Stimulated activated CD4-positive, alpha-beta T cell treated with anti-CD3 and anti-CD28 coated beads, Interleukin-1b, Interleukin-23, amount 100 ng/mL, for 4 hours (primary cell): ENCODE measurements at places on chromosomes 12 and 14.

DNA sequence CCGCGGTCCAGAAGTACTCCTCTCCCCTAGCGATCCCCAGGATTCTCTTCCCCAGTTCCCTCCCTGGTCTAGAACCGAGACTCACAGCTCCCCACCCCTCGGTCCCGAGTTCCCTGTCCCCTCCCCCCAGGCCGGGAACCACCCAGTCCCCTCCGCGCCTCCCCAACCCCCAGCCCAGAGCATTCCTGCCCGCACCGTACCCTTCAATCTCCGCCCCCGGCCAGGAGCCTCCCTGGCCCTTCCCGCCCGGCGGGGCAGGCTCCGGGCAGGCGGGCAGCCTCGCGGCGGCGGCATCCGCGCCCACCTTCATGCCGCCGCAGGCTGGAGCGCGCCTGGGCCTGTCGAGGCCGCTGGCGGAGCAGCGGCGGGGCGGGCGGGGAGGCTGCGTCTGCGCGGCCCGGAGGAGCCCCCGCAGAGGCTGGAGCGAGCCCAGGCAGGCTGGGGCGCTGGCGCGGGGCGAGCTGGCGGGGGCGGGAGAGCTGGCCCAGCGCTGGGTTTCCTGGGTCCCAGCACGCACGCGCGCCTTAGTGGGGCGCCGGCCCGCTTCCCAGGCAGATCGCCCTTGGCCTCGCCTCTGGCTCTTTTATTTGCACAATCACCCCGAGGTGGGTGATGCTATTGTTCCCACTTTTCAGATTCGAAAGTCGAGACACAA lies 22.2 kb upstream of the GPR132 start:
- no peak for DNase-seq

- DNase-seq = no peak
Measured at GRCh38 chr14:20723488-20723887, 22.2 kb upstream of the EDDM3A start.

- no peak for DNase-seq
Measured at GRCh38 chr14:32623300-32624093, 294.4 kb downstream of the AKAP6 start.

DNA sequence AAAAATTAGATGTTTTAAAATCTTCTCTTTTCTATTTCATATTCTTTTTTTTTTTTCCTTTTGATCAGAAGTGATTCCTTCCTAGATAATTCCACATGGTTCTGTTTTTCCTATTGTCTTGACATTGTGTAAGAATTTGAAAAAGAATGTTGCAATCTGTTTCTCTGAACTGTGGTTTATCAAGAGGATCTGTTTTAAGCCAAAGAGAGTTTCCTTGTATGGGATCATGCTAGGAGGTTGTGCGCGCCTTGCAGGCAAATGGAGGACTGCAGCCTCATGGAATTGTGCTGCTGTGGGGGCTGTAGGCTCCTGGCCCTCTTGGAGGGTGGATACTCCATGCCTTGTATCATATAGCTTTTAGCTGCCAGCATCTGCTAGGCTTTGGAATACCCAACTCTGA lies 43.3 kb upstream of the MBIP start:
- no peak for DNase-seq

GRCh38 chr12:75366629-75367028 lies 24.3 kb upstream of the GLIPR1L2 start:
- no peak for DNase-seq

DNA sequence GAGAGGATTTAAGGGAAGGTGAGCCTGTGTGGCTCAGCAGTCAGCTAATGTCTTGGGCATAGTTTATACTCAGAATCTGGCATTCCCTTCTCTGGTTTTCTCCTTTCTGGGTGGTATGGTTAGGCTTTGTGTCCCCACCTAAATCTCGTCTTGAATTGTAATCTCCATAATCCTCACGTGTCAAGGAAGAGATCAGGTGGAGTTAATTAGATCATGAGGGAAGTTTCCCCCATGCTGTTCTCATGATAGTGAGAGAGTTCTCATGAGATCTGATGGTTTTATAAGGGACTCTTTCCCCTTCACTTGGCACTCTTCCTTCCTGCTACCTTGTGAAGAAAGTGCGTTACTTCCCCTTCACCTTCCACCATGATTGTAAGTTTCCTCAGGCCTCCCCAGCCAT lies 169.8 kb upstream of the PELI2 start:
- DNase-seq = no peak

DNA sequence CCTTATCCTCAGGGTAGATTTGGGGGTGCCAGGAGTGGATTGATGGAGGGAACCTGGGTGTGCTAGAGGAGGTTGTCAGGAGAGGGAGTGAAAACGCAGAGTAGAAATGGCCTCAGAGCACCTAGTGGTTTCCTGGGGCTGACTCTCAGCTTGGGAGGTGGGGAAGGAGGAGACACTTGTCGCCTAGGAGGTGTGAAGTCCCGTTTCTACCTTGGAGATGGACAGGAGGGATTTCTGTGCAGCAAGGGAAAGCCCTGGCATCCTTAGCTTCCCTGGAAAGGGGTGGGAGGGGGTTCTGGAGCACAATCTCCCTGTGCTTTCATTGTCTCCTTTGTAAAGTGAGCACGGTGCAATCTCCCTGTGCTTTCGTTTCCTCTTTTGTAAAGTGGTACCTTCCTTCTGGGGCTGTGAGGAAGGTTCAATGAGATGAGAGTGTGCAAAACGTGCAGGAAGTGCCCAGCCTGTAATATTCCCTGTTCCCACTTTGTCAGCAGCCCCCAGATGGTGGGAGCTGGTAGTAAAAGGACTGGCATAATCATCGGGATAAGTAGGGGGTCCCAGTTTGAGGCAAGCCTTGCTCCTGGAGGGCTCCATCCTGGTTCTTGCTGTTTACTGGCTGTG lies 1.6 kb downstream of the OAS3 start:
- DNase-seq = no peak

DNA sequence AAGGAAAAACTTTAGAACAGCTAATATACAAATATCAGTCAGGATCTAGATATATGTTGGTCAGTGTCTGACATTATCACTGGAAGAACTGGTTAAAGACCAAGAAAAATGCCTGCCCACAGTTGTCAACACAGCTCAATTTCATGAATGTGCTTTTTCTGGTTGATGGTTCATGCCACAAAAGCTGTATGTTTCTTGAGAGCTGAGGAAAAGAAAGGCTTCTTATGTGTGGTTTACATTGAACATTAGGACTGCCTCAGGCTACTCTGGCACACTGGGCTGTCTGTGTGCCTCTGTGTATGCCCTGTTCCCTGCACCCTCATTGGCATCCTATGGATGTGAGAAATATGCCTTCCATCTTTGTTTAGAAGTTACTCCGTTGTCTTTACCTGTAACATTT lies 218.8 kb upstream of the RGS6 start:
- no peak for DNase-seq

GRCh38 chr14:44956866-44957265 lies 4.9 kb downstream of the KLHL28 start:
- no peak for DNase-seq

GRCh38 chr12:51320311-51320694 lies 3.7 kb downstream of the BIN2 start:
- no peak for DNase-seq

GRCh38 chr12:65372574-65372973 lies 94.1 kb downstream of the MSRB3 start:
- DNase-seq = no peak

DNA sequence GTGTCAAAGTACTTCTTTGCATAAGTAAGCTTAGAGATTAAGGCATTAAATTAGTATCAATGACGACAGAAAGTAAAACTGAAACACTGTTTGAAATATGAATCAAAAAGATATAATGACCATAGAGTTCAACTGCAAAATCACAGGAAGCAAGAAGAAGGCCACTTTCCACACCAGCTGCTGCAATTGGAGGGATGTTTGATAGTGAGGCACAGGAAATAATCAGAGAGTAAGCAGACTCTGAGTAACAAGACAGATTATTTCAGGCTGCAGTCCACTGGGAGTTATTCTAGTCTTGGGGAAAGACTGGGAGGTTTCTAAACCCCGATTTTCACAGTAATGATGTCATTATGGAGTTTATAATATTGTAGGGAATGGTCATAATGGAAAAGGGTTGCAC lies 12.9 kb downstream of the MDGA2 start:
- no peak for DNase-seq

DNA sequence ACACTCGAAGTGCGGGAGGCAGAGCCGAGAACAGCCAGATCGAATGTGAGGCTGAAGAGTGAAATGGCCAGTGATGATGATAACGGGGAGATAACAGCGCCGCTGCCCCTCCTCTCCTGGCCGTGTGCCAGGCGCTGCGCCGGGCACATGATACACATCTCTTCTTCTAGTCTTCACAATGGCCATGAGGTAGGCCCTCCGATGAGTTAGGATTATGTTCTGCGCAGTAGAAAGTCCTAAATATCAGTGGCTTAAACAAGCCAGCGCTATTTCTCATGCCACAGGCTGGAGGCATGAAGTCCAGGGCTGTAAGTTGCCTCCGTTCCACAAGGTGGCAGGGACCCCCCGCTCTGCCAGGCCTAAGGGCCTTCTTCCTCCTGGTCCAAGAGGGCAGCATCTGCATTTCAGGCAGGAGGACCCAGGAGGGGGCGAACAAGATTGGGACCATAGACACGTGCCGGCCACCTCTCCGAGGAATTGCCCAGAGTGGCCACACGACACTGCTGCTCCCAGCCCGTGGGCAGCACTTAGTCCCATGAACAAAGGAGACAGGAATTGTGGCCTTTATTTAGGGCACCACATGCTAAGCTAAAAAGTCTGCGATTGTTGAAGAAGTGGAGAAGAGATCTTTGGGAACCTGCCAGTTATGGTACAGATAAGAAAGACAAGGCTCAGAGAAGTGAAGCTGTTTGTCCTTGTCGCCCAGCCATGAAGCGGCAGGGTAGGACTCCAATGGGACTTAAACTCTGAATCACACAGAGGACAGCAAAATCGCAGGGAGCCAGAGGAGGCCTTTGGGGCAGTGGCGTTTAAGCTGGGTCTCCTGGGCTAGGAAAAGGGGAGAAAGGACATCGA lies 10.9 kb upstream of the HVCN1 start:
- DNase-seq = no peak

- DNase-seq = peak; percentile 22
Measured at GRCh38 chr12:127108360-127109215, 1158.4 kb upstream of the TMEM132C start.

GRCh38 chr14:95125915-95126314 lies 31.4 kb downstream of the DICER1 start:
- DNase-seq = no peak

DNA sequence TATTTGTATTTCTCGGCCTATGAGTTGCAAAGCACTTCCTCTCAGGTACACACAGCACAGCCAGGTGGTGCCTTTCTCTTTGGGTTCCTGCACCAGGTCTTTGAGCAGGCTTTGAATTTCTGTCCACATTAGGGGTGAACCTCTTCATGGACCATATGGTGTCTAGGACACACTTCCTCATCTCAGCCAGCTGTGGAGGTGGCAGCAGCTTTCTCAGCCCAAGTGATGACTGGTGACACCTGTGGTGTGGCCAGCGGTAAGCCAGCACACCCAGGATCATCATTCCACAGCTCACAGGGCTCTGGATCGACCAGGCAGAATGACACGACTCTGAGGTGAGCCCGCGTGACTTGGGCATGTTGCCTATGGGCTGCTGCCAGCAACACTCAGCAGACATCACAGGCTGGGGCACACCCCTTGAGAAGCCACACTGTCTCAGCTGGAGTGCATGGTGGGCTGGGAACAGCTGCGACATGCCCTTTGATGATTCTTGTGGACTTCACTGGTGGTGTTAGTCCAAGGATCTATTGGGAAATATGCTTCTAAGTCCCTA lies 36.8 kb downstream of the SLC5A8 start:
- DNase-seq = no peak

- DNase-seq = no peak
Measured at GRCh38 chr12:110638796-110639195, 24.9 kb downstream of the TCTN1 start.

GRCh38 chr12:48728807-48729206 lies 12.3 kb upstream of the CCNT1 start:
- DNase-seq = no peak

DNA sequence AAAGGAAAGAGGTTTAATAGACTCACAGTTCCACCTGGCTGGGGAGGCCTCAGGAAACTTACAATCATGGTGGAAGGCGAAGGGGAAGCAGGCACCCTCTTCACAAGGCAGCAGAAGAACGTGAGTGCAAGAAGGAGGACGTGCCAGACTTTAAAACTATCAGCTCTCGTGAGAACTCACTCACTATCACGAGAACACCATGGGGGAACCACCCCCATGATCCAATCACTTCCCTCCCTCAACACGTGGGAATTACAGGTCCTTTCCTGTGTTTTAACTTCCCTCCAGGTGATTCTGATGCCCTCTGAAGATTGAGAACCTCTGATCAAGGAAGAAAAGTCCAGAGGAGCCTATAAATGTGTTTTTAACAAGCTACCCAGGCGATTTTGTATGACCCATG lies 358.7 kb downstream of the MED13L start:
- no peak for DNase-seq

DNA sequence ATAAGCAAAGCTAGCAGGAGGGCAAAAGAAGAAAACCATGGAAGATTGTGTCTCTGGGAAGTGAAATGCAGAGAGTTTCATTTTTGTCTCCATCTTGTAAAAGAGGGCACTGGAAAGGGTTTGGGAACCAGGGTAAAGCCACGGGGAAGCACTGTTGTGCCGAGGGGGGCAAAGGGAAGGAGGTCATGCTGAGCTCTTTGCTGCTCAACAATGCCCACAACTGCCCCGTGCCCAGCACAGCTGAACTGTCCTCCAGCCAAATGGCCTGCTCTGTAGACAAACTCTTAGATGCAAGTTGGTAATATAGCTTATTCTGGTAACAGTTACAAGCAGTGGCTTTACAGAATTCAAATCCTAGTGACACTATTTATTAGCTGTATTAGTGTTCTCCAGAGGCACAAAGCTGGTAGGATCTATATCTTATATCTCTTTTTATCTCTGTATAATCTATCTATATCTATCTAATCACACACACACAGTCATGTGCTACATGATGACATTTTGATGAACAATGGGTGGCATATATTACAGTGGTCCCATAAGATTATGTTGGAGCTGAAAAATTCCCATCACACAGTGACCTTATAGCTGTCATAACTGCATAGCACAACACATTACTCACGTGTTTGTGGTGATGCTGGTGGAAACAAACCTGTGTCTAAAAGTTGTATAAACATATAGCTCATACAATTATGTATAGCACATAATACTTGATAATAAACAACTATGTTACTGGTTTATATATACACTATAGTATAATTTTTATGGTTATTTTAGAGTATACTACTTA lies 203.4 kb upstream of the DDHD1 start:
- no peak for DNase-seq

GRCh38 chr14:20801726-20802125 lies 918 bp downstream of the RNASE1 start:
- DNase-seq = no peak

DNA sequence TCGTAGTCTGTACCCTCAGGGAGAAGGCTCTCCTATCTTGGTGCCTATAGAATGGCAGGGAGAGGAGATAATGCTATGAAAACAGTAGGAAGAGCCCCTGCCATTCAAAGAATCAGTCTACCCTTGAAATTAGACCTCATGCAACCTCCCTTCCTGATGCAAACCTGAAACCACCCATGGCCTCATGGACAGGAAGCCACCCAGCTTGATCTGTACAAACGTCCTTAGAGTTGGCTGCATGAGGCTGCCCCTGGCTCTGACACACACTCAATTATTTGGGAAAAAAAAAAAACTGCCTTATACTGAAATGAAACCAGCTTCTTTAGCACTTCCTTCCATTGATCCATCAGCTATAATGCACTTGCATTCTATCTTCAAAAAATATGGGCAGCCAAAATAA lies 116.6 kb upstream of the BCL2L14 start:
- no peak for DNase-seq
